Fibroblast of lung (primary cell): ENCODE measurements at places on chromosomes 12 and 14.
A peak's percentile ranks its signal among the peaks of the same experiment; 100 is the strongest.

- no peak overlapping the region for H3K4me3 ChIP-seq
- no peaks in the 10 kb centered on the region for H3K27me3 ChIP-seq
- H3K27ac ChIP-seq: no peak overlapping the region
- no peaks in the 10 kb centered on the region for H3K36me3 ChIP-seq
- DNase-seq: no peak
- no peaks in the 10 kb centered on the region for H3K4me1 ChIP-seq
Observed at GRCh38 chr14:70045310-70045709, 143.4 kb downstream of the SLC8A3 start.

GRCh38 chr12:65720136-65721130 lies 103.8 kb upstream of the HMGA2 start:
- H3K36me3 ChIP-seq: no peaks in the 10 kb centered on the region
- H3K4me3 ChIP-seq: no peak overlapping the region
- H3K4me1 ChIP-seq: no peaks in the 10 kb centered on the region
- peak; percentile 95 for DNase-seq

GRCh38 chr14:24095271-24096068 lies 1.4 kb downstream of the PCK2 start:
- H3K4me3 ChIP-seq: peak overlapping the region; percentile 84
- H3K36me3 ChIP-seq: peaks cover 2% of the 10 kb centered on the region
- peak overlapping the region; percentile 64 for H3K27ac ChIP-seq
- H3K4me1 ChIP-seq: peaks cover 2% of the 10 kb centered on the region
- no peaks in the 10 kb centered on the region for H3K27me3 ChIP-seq

DNA sequence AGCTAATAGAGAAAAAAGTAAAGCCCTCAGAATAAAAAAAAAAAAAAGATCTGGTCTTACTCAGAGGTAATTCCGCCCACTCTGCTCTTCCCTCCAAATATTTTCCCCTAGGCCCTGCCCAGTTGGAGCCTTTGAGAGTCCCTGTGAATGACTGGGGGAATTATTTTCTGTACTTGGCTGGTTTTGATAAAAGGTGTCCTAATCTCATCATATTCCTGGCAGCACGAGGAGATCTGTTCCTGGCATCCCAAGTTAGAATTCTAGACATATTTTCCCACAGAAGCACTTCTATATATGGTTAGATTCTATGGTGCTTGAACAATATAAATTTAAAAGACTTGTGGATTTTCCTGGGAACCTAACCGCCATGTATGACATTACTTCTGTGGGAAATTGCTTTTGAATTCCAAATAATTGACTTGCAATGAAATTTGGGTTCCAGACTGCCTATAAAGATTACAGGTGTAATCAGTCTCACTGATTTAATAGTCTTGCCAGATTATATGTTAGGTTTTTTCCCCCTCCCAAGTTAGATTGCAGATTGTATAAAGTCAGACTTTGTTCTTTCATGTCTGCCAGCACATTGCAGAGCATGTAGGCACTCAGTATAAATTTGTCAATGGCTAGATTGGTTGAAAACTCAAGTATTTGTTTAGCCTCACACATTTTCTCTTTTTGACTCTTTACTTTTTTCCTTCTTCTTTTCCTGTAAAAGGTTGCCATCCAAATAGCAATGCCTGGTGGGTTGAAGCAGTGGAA lies 12.3 kb downstream of the GPX2 start:
- H3K4me1 ChIP-seq: no peaks in the 10 kb centered on the region
- H3K36me3 ChIP-seq: peaks cover 5% of the 10 kb centered on the region
- peak; percentile 60 for DNase-seq
- no peak overlapping the region for H3K4me3 ChIP-seq

GRCh38 chr14:77663293-77663692 lies 44.5 kb downstream of the ALKBH1 start:
- no peaks in the 10 kb centered on the region for H3K36me3 ChIP-seq
- H3K27me3 ChIP-seq: no peaks in the 10 kb centered on the region
- H3K27ac ChIP-seq: no peak overlapping the region
- H3K4me3 ChIP-seq: no peak overlapping the region
- H3K4me1 ChIP-seq: no peaks in the 10 kb centered on the region
- no peak for DNase-seq

DNA sequence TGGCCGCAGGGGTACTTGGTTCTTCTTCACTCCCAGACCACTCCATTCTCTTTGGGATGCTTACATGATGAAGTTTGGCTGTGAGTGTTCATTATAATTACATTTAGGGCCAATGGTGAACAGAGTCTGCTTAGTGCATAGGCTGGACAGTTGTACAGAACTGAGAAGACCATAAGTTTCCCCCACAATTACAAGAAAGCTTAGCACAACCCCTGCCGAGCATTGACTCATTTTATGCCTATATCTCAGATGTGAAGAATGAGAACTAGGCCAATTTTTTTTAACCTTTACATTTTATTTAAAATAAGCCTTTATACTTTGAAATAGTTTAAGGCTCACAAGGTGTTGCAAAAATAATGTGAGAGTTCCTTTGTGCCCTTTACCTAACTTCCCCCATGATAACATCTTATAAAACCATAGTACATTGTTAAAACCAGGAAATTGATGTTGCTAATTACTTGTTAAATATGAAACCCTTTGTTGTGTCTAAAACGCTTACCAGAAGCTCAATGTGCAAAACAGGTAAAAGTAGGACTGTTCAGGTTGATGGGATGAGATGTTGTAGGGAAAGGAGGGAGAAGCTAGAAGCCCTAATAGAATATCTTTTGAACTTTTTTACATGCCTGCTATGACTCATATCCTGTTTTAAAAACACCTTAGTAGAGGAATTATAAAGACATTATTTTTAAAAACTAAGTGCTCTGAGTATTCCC lies 47.2 kb downstream of the ALDH1L2 start:
- H3K4me1 ChIP-seq: no peaks in the 10 kb centered on the region
- no peak overlapping the region for H3K4me3 ChIP-seq
- H3K27ac ChIP-seq: no peak overlapping the region
